Astrocyte (in vitro differentiated cells and primary cell): ENCODE measurements at places on chromosomes 5 and 9. TPM values are rescaled to one million over a fixed set of nuclear protein-coding genes. Genes with fewer than 3 reads are reported as not detected.

The SHOC1 gene
- not detected in 2 replicates for total RNA-seq

The FOXD1 gene
- total RNA-seq = 13.5 and 16.9 TPM in 2 replicates

The BTNL3 gene
- total RNA-seq = not detected in 2 replicates

The POU5F2 gene
- 0.43 and 0.54 TPM in 2 replicates for total RNA-seq

The TAF11L10 gene
- total RNA-seq = not detected in 2 replicates

The ORM2 gene
- not detected in 2 replicates for total RNA-seq

The IRX2 gene
- total RNA-seq = 6.7 and 7.0 TPM in 2 replicates

The GFPT2 gene
- total RNA-seq = 14.6 and 19.0 TPM in 2 replicates

The SELENOP gene
- 11.4 and 11.6 TPM in 2 replicates for total RNA-seq

The IL4 gene
- not detected in 2 replicates for total RNA-seq

The FAM193B gene
- total RNA-seq = 47.8 and 48.3 TPM in 2 replicates

- no peaks in the 10 kb centered on the region for H3K27me3 ChIP-seq
- H3K36me3 ChIP-seq = no peaks in the 10 kb centered on the region
- no peak overlapping the region for H3K4me3 ChIP-seq
- no peak for DNase-seq
Measured at GRCh38 chr5:160450164-160450932, 28.7 kb downstream of the PTTG1 start.

DNA sequence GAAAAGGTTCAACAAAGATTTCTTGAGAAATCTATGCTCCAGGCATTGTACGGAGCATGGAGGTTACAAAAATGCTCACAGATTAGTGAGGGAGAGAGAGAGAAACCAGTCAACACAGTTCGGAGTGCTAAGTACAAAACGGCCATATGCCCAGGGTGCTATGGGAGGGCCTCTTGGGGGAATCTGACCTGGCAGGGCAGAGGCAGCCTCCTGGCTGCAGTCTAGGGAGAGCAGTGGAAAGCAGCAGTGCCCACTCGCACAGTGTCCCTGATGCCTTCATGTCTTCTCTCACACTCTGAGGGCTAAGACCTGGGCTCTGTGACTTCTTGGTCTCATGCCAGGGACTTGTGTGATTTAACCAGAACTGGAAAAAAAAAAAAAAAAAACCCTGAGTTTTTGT is 29.8 kb upstream of the SMC5 start:
- no peaks in the 10 kb centered on the region for H3K4me1 ChIP-seq
- no peaks in the 10 kb centered on the region for H3K27me3 ChIP-seq
- no peak overlapping the region for H3K27ac ChIP-seq
- no peaks in the 10 kb centered on the region for H3K36me3 ChIP-seq
- DNase-seq = no peak

GRCh38 chr5:32130865-32131264 is 43.3 kb downstream of the GOLPH3 start:
- no peak for DNase-seq
- H3K36me3 ChIP-seq = peaks cover 26% of the 10 kb centered on the region
- H3K4me3 ChIP-seq = no peak overlapping the region
- no peaks in the 10 kb centered on the region for H3K4me1 ChIP-seq
- no peak overlapping the region for H3K27ac ChIP-seq
- H3K27me3 ChIP-seq = no peaks in the 10 kb centered on the region

DNA sequence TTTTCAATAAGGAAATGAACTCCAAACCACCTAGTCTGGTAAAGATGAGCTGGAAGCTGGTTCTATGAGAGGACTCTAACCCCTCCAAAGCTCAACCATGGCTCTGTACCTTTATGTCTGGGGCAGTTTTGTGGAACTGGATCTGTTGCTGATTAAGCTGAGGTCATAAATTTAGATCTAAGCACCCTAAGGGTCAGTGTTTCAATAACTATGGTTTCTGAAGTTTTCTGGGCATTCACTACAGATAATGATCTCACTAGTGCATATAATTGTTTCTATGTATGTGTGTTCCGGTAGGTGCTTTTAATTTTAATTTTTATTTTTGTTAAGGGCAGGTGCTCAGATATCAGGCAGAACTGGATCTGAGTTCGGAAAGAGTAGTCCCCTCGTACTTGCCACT is 258.7 kb upstream of the PANK3 start:
- peaks cover 4% of the 10 kb centered on the region for H3K27me3 ChIP-seq
- H3K36me3 ChIP-seq = no peaks in the 10 kb centered on the region

GRCh38 chr5:124523897-124524296 is 222.5 kb downstream of the ZNF608 start:
- DNase-seq = no peak
- no peak overlapping the region for H3K27ac ChIP-seq
- H3K27me3 ChIP-seq = no peaks in the 10 kb centered on the region
- no peaks in the 10 kb centered on the region for H3K4me1 ChIP-seq

- DNase-seq = no peak
- no peaks in the 10 kb centered on the region for H3K36me3 ChIP-seq
- H3K4me1 ChIP-seq = no peaks in the 10 kb centered on the region
Measured at GRCh38 chr5:58595952-58596351, 13.1 kb downstream of the RAB3C start.

DNA sequence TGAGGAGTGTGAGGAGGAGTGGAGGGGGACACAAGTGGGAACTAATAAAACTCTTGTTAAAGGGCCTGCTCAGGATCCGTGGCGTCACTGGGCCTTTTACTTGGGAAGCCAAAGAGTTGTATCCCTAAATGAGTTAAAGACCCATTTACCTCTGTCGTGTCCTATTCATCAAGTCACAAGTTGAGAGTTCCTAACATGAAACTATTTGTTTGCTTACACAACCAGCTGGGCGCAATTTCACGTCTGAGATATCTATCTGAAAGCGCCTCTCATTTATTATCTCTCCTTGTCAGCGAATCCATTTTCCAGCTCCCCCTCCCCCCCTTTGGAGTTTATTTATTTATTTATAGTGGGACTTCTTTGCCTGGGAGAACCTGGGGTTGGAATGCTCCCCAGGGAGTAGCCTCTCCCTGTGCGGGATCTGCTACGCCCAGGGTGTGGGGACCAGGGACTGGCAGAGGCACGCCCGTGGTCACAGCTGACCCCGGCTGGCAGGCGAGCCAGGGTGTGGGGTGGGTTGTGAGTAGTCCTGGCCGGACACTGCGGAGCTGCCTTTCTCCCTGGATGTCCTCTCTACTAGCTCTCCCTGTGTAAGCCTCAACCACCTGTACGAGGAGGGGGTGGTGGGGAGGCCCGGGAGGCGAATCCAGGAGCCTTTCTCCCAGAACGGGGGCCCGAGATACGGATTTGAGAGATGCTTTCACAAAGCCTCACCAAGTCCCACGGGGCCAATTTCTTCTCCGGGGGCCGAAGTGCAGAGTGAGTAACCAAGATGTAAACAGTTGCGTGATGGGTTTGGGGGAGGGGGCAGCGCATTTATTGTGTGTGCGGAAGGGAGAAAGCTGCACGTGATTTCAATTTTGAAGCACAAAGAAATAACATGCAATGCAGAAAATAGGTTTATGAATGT is 15.3 kb downstream of the NR2F1 start:
- H3K27me3 ChIP-seq = no peaks in the 10 kb centered on the region
- H3K4me1 ChIP-seq = peaks cover 59% of the 10 kb centered on the region

- peaks cover 25% of the 10 kb centered on the region for H3K4me1 ChIP-seq
- H3K36me3 ChIP-seq = no peaks in the 10 kb centered on the region
- DNase-seq = no peak
Measured at GRCh38 chr9:133509179-133510083, 15.3 kb downstream of the MYMK start.

DNA sequence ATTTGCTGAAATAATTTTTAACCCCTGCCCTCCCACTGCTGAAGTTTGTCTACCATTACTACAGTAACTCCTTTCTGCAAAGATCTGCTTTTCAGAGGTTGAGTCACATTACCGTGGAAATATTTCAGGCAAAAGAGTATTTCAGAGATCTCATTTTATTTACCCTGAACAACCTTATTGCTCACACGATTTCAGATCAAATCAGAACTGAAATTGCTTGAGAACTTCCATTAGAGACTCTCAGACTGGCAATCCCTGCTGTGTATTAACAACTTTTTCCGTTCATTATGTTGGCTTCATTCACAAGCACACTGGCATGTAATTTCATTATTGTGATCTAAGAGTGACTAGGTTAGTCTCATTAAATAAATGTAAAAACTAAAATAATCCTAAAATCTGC is 16.1 kb downstream of the NR6A1 start:
- H3K4me3 ChIP-seq = no peak overlapping the region
- H3K27me3 ChIP-seq = peaks cover 6% of the 10 kb centered on the region
- no peak for DNase-seq
- H3K27ac ChIP-seq = no peak overlapping the region

GRCh38 chr5:56993241-56993640 is 41.3 kb upstream of the MIER3 start:
- no peak overlapping the region for H3K4me3 ChIP-seq
- H3K27ac ChIP-seq = no peak overlapping the region
- no peak for DNase-seq
- H3K36me3 ChIP-seq = no peaks in the 10 kb centered on the region
- H3K27me3 ChIP-seq = no peaks in the 10 kb centered on the region
- no peaks in the 10 kb centered on the region for H3K4me1 ChIP-seq

- H3K27ac ChIP-seq = no peak overlapping the region
- no peak overlapping the region for H3K4me3 ChIP-seq
- H3K27me3 ChIP-seq = no peaks in the 10 kb centered on the region
- no peak for DNase-seq
- no peaks in the 10 kb centered on the region for H3K36me3 ChIP-seq
Measured at GRCh38 chr5:76809141-76809540, 9.7 kb upstream of the F2RL1 start.

DNA sequence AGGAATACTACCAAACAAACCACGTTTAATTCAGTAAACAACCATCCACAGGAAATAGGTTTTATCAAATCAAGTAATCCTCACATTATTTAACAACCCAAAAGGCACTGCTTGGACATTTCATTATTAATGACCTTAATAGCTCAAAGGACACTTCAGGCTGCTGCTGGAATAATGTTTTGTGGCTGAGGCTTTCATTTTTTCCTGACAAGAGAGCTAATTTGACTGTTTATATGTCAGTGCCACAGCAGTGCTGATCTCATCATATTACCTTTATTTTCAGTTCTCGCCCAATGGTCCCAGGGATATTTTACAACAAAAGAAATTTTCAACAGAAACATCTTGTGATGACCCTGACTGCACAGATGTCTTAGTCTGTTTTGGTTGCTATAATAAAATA is 589.8 kb upstream of the GRAMD2B start:
- H3K27ac ChIP-seq = no peak overlapping the region
- no peaks in the 10 kb centered on the region for H3K36me3 ChIP-seq
- DNase-seq = no peak
- no peaks in the 10 kb centered on the region for H3K27me3 ChIP-seq
- no peaks in the 10 kb centered on the region for H3K4me1 ChIP-seq
